NT2/D1 (cell line): ENCODE measurements at places on chromosomes 2 and 18.

DNA sequence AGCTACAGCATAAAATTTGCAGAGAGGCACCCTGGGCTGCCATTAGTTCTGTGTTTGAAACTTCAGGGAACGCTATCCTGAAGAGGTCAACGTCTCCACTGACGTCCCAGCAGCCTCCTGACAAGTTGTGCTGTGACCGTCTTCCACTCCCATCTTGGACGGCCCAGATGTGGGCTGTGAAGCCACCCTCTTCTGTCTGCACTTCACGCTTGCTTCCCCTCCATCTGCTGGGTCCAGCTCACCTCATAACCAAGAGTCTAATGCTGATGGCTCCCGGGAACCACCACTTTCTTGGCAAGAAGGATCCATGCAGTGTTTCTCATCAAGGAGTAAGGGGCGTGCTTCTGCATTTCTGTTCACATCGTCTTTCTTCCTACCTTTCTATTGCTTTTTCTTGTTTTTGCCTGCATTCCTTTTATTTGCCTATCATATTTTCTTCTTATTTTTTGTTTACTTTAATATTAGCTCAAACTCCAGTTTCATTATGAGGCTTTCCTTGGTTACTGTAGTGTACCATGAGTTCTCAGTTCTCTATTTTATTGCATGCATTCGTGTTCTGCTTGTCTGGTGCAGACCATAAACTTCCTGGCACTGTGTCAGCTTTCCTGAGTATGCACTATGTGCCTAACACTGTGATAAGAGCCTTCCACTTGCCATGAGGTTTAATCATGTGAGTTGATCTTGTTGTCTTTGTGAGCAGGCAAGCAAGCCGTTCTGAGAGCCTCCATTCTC lies 631.8 kb upstream of the RAB6C start:
- DNase-seq = no peak

DNA sequence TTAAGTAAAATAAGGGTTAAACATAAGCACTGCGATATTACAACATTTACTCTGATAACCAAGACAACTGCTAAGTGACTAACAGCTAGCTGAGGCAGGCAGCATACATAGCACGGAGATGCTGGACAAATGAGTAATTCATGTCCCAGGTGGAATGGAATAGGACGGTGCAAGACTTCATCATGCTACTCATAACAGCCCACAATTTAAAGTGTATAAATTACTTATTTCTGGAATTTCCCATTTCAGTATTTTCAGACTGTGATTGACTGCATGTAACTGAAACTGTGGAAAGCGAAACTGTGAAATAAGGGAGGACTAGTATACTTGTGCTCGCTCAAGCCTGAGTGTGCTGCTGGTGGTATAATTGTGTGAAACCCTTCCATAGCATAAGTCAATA lies 12.9 kb downstream of the IER3IP1 start:
- DNase-seq = no peak

DNA sequence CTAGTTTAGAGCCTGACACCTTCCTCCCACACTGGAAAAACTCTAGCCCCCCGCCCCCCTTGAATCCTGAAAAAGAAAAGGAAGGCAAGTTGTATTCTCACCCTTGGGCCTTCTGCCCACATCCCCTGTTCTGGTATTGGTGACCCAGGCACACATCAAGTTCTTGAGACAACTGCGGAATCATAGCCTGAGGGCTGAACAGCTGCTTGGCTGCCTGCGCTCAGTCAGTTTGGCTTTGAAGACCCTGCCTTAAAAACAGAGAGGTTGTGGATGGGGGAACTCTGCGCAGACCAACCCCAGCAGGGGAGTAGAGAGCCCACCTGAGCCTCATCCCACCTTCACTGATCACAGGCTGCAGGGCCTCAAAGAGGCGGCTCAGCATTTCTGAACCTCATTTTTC lies 229.2 kb downstream of the ANAPC1 start:
- no peak for DNase-seq

- no peak for DNase-seq
Measured at GRCh38 chr18:10270151-10270571, 184.3 kb upstream of the APCDD1 start.
